ENCODE measurements at places on chromosomes 4 and X.
A peak's percentile ranks its signal among the peaks of the same experiment; 100 is the strongest.

- ATAC-seq, result no peak
Observed at GRCh38 chrX:68950937-68951336, 122.1 kb downstream of the EFNB1 start.

DNA sequence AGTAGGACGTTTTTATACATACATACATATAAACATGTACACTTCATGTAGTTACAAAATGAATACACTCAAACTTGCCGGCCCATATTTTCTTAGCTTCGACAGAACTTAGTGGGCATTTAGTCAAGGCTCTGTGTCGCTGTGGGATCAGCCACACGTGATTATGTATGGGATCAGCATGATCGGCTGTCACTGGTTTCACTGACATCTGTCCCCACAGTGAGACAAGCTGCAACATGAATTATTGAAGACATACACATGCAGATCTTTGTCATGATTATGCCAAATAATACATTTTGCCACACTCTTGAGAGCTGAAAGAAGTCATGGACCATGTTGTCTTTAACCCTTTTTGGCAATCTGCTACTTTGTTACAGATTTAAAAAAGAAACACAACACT lies 38.2 kb upstream of the NAA11 start:
- ATAC-seq, result no peak

DNA sequence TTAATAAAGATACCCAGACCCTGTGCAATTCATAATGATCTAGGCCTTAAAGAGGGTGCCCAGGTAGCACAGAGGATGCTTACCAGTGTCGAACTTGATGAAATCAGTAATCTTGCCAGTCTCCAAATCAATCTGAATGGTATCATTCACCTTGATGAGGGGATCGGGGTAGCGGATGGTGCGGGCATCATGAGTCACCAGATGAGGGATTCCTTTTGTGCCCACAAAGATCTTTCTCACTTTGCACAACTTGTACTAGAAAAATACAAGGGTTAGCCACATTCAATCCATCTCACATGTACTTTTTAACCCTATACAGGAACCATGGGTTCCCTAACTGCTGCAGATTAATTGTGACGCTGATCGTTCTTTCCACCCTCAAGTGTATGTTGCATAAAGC lies 3.3 kb downstream of the RPS4X start:
- no peak for ATAC-seq

DNA sequence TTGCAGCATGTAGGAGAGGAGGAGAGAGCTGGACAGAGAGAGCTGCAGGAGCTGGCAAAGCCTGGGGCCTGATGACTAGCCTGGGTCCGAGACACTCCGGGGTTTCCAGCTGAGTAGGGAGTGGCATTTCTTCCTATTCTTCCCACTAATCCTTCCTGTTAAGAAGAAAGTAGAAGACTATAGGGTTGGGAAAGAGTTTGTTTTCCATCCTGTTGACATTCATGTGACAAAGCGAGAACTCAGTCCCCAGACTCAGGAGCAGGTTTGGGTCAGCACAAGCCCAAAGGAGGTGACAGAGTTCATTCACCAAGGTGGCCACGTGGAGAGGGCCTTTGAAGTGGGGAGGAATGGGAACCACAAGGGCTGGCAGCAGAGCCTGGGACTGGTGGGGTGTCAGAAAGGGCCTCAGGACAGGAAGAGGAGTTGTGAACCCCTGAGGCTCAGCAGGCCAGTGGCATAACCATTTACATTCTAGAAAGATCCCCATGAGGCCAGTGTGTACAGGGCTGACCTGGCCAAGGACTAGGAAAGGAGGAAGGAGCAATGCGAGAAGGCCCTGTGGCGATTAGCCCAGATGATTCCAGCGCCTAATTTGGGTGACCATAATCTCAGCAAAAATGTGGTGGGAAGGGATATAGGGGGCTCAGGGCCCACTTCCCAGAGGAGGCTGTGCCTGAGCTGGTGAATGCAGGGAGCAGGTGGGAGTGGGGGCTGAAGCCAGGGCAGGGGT lies 3.3 kb upstream of the HAUS3 start:
- no peak for ATAC-seq

DNA sequence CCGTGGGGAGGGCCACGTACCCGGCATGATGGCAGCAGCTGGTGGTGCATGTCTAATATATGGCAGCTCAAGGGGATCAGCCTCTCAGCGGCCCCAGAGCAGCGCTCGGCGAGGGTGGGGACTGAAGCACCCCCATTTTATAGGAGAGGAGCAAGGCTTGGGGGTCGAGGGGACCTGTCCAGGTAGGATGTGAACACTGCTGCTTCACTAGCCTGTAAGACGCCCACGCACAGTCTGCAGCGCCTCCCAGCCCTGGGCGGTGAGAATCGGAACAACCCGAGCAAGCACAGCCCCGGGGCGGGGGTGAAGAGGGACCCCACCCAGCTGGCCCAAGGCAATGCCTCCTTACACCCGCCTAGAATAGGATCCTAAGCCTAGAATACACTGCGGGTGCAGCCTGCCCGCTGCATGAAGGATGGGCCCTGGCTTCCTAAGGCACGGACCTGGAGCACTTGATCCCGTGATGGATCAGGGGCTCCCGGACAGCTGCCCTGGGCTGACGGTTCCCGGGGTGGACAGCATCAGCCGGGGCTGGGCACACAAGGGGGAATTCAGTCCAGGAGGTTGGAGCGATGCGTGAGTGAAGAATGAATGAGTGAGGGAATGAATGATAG lies 17.6 kb downstream of the ADRA2C start:
- no peak for ATAC-seq

DNA sequence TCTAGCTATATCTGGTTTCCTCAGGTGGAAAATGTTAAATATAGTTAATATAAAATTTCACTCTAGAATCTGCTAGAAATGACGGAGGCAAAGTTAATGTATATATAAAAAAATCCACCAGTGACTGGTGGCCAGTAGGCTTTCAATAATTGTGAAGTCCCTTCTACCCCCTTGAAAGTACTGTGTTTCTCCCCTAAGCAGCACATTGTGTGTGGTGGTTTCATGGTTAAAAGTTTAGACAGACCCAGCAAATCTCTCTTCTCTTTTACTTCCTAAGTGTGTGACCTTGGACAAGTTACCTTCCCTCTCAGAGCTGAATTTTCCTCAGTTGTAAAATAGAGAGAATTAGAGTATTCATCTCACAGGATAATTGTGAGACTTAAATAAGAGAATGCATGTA lies 600 bp upstream of the HEPH start:
- no peak for ATAC-seq

GRCh38 chr4:37389967-37390580 lies 145.5 kb downstream of the NWD2 start:
- no peak for ATAC-seq

- no peak for ATAC-seq
Observed at GRCh38 chr4:3302786-3303564, 10.2 kb downstream of the RGS12 start.

GRCh38 chr4:185117300-185117934 lies 25.6 kb upstream of the SLC25A4 start:
- no peak for ATAC-seq

GRCh38 chr4:157004279-157005161 lies 32.9 kb upstream of the PDGFC start:
- no peak for ATAC-seq

- ATAC-seq, result peak; percentile 53
Observed at GRCh38 chr4:81042578-81043365, 12.3 kb downstream of the BMP3 start.

DNA sequence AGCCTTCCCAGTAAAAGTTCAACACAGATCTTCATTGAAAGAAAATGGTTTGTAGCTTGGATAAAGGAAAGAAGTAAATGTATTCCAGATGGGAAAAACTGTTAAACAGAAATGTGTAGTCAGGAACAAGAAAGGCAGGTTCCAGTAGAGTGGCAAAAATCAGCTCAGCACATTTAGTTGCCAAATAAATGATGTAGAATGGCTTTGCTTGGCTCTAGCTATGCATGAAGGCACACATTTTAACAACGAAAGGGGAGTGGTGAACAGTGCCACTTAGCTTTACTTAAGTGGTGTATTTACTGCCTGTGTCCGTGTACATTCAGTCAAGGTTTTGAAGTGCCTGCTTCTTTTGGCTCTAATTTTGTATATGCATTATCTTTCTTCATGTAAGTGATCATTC lies 644.5 kb upstream of the ATOH1 start:
- ATAC-seq, result no peak

- ATAC-seq, result no peak
Observed at GRCh38 chrX:100642290-100642689, 1.7 kb upstream of the SRPX2 start.

GRCh38 chr4:166498546-166498945 lies 625.5 kb downstream of the TLL1 start:
- no peak for ATAC-seq

- ATAC-seq, result no peak
Observed at GRCh38 chrX:125340490-125340889, 20.8 kb downstream of the TEX13C start.

DNA sequence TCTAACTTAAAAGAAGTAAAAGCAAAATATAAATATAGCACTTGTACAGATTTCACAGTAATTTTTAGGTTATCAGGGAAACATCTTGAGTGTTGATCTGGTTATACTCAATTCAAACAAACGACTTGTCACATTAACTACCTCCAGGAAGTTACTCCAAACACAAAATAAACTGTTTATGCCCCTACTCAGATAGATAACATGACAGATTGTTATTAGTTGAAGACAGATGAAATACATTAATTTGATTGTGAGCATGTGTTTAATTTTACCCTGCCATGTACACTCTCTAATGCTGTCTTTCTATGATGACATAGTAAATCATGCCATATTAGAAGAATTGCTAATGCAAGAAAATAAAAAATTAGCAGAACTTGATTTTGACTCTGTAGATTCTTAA lies 88.0 kb downstream of the RAB28 start:
- no peak for ATAC-seq

DNA sequence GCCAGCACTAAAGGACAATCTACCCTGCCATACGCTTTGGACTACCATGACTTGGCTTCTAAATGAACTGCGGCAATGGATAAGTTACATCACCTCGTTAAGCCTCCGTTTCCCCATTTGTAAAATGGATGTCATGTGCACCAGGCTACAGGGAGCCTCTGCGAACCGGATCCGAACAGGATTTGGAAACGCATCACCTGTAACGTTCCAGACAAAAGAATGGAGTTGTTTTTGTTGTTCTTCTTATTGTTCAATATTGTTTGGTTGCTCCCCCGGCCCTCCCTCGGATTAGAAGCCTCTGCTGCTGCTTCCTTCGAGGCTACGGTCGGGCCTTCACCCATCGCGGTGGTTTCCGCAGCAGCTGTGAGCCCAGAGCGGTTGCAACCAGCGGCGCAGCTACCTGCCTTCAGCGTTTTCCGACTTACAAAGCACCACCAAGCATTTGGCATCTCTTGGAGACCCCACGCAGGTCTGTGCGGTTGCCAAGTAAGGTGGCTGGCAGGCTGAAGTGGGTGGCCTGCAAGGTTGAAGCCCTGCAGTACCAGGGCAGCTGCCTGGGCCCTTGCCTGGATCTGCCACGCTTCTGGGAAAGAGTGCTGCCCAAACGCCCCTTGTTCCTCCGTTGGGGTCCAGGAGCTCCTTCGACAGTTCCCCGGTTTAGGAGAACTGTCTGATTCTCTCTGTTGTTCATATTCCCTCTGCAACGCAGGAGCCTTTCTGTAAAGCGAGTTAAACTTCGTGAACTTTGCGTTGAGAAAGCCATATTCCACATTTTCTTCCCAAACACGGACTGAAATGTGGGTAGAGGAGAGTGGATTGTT lies 7.1 kb downstream of the NKX3-2 start:
- no peak for ATAC-seq

DNA sequence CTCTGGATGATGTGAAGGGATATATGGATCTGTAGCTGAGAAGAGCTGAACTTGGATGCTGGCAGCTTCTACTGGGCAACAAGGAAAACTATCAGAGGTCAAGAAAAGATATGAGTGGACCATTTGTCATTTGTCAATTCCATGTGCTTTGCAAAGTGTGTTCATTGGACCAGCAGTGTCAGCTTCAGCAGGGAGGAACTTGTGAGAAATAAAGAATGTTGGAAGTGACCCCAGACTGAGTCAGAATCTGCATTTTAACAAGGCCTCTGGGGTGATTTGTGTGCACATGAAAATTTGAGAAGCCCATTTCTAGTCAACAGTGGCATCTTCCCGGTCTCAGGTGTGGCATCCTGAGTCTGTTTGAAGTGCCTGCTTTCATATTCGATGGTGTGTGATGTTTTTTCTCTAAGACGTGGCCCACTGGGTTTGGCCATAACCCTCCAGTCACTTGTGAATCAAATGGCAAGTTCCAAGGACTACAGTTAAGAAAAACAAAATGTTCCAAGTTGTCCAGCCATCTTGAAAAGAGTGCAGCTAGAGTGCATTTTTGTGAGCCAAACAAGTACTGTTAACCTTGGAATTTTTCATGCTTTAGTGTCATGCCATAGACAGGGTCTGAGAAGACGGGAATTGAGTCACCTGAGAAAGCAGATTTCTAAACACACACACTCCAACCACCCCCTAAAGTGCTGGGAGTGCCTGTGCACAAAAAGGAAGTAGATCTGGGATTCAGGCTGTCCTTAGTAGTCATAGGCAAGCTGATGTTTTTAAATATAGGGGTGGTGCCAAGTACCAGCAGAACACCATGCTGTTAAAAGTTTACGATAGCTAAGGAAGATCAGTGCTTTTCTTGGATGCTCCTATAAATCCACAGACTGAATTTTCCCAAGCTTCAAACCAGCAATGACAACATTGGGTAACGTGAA lies 26.4 kb downstream of the GPM6B start:
- ATAC-seq, result peak; percentile 52

GRCh38 chr4:182795446-182796238 lies 121.5 kb downstream of the DCTD start:
- no peak for ATAC-seq

- no peak for ATAC-seq
Observed at GRCh38 chr4:25486171-25486570, 109.1 kb downstream of the ANAPC4 start.
